HS-27A (cell line): ENCODE measurements at places on chromosomes 4 and X.

GRCh38 chr4:114399105-114399504, 199.5 kb upstream of the UGT8 start:
- DNase-seq, result no peak

- no peak for DNase-seq
Observed at GRCh38 chr4:98642991-98643426, 15.4 kb downstream of the TSPAN5 start.

DNA sequence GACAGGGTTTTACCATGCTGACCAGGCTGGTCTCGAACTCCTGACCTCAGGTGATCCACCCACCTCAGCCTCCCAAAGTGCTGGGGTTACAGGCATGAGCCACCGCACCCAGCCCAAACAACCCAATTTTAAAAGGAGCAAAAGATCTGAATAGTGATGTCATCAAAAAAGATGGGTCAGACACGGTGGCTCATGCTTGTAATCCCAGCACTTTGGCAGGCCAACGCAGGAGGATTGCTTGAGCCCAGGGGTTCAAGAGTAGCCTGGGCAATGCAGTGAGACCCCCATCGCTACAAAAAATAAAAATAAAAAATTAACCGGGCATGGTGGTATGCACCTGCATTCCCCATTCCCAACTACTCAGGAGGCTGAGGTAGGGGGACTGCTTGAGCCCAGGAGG, 6.1 kb downstream of the ELF2 start:
- no peak for DNase-seq

DNA sequence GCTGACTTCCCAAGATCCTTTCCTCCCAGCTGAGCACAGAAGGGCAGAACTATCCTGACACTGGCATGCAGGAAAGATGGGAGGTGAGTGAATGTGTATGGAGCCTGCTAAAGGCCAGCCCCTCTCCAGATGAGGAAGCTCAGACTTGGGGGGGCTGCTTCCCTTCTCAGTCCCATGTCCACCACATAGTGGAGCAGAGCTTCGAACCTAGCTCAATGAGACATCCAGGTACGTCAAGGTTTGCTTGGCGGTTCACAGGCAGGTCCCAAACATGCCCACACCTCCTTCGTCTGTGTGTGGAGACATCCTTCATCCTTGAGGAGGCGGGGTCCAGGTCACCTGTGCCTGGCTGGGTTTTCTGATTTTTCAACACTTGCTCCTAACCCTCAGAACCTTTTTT, 31.3 kb downstream of the ACSL1 start:
- DNase-seq, result no peak

GRCh38 chrX:40145923-40146261, 48.1 kb upstream of the BCOR start:
- no peak for DNase-seq
